ENCODE measurements at places on chromosomes 12 and 14.

- no peak for DNase-seq
- no peaks in the 10 kb centered on the region for H3K27me3 ChIP-seq
- no peak overlapping the region for H3K27ac ChIP-seq
These were observed 3.6 kb upstream of the GAPDH start for GRCh38 chr12:6530576-6531260.

DNA sequence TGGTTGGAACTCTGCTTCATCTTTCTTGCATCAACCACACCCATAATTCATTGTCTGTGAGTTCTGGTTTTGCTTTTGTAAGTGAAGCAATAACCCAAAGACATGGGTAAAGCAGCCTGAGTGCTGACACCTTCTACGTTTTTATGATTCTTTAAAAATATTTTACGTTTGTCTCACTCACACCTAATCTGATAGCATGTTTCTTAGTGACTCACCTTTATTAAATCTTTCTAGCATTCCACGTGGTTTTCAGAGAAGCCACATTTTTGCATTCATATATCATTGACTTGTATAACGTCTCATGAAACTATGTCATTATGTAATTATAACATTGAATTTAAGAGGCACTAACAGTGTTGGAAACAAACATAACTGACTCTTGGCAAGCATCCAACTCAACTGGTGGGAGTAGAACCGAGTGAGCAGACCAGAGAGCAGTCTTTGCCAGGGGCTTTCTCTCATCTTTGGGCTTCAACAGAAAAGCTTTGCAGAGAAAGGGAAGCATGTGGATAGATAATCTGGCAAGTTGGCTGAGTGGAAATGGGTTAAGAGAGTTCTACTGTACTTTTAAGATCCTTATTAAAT is 118.8 kb downstream of the TPH2 start:
- no peak overlapping the region for H3K4me3 ChIP-seq
- H3K4me1 ChIP-seq, result no peaks in the 10 kb centered on the region
- no peaks in the 10 kb centered on the region for H3K36me3 ChIP-seq
- H3K27ac ChIP-seq, result no peak overlapping the region
- DNase-seq, result no peak

GRCh38 chr12:105671720-105672119 is 341.2 kb downstream of the C12orf75 start:
- no peak overlapping the region for H3K4me3 ChIP-seq
- DNase-seq, result no peak
- no peaks in the 10 kb centered on the region for H3K27me3 ChIP-seq
- peaks cover 35% of the 10 kb centered on the region for H3K4me1 ChIP-seq
- no peak overlapping the region for H3K27ac ChIP-seq

GRCh38 chr12:24111086-24111485 is 161.6 kb upstream of the SOX5 start:
- no peaks in the 10 kb centered on the region for H3K4me1 ChIP-seq
- H3K27ac ChIP-seq, result no peak overlapping the region
- H3K4me3 ChIP-seq, result no peak overlapping the region

- peaks cover 42% of the 10 kb centered on the region for H3K4me1 ChIP-seq
- H3K36me3 ChIP-seq, result no peaks in the 10 kb centered on the region
- peaks cover 16% of the 10 kb centered on the region for H3K27me3 ChIP-seq
- no peak for DNase-seq
- no peak overlapping the region for H3K4me3 ChIP-seq
- peak overlapping the region; percentile 77 for H3K27ac ChIP-seq
These were observed 60.4 kb downstream of the PPP1R36 start for GRCh38 chr14:64610049-64610746.

GRCh38 chr14:55547650-55548315 is 32.2 kb upstream of the KTN1 start:
- H3K36me3 ChIP-seq, result no peaks in the 10 kb centered on the region
- DNase-seq, result no peak
- peaks cover 8% of the 10 kb centered on the region for H3K4me1 ChIP-seq
- no peak overlapping the region for H3K27ac ChIP-seq
- no peaks in the 10 kb centered on the region for H3K27me3 ChIP-seq

DNA sequence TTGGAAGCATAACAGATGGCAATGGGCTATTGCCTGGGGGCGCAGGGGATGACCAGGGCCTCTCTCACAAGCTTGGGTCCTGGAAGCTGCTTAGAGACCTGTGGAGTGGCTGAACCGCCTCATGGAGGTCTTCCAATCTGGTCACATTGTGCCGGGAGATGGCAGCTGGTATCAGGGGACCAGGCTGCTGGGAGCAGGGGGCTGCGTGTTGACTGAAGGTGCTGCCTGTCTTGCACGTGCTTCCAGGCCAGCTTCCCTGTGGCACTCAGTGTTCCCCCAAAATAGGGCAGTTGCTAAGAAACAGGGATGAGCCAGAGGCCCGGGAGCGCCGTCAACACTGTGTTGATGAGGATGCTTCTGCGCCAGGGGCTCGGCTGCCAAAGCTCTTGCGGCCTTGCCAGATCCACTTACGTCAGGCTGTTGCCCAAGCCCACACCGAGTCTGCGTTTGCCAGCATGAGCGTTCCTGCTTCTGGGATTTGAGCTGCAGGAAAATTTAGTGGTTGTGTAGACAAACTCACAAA is 39.8 kb downstream of the ELK3 start:
- H3K27me3 ChIP-seq, result no peaks in the 10 kb centered on the region
- peak overlapping the region; percentile 95 for H3K27ac ChIP-seq
- H3K4me3 ChIP-seq, result no peak overlapping the region
- H3K36me3 ChIP-seq, result no peaks in the 10 kb centered on the region
- peaks cover 63% of the 10 kb centered on the region for H3K4me1 ChIP-seq

DNA sequence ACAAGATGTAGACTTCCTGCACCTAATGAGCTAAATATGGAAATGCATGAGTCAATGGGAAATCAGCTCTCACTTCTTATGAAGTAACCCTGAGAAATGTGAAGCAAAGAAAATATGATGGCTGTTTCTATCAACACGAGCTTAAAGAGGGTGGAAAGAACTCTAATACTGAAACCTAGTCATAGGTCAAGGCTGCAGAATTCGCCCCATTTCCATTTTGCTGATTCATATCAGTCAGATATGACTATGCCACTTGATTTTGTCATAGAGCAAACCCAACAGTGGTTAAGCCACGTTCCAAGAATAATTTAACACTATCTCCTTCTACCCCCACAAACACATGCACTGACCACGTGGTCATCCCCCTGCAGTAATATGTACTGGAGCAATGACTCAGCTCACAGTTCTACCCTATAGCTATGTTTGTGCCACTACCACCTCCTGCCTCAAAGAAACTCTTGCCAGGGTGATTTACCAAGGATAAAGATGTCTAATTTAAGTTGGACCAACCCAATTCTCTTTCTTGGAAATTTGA is 157.5 kb downstream of the TMTC3 start:
- no peaks in the 10 kb centered on the region for H3K36me3 ChIP-seq
- no peaks in the 10 kb centered on the region for H3K27me3 ChIP-seq
- H3K4me3 ChIP-seq, result no peak overlapping the region

DNA sequence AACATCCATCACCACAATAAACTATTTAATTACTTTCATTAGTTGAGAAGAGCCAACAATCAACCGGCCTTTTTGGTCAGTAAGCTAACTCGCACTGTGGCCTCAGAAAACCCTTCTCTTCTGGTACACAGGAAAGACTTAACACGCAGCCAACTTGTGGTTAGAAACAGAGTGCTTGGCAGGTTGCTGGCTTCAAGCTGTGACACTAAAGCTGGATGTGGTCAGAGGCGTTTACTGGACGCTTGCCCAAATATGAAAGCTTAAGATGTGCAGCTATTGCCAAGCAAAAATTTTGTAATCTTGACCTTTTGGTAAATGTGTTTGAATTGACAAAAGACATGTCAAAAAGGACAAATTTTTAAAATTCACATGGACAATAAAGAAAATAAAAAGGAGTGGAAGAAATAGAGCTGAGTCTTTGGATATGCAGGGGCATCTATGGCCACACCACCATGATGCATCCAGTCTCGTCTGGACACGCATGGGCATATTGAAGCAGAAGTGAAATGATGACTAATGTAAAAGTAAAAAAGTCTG is 2.6 kb upstream of the KLRK1 start:
- peaks cover 10% of the 10 kb centered on the region for H3K4me1 ChIP-seq
- H3K36me3 ChIP-seq, result no peaks in the 10 kb centered on the region
- DNase-seq, result no peak
- peak overlapping the region; percentile 28 for H3K27ac ChIP-seq

DNA sequence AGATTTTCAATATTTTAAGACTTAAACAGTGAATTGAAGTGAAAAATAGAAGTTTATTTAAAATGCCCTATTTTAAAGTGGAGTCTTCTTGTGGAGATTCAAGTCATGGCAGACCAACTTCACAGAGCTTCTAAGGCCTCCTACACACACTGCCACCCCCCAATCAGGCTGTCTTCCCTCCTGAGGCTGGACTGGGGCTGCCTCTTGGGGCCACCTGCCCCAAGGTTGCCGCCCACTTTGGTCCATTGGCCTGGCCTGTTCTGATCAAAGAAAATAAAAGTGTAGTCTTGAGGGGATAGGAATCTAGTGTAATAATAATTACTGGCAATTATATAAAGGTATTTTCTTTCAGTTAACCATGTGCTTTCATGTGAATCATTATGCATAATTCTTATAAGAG is 1.3 kb downstream of the GOLT1B start:
- H3K4me3 ChIP-seq, result peak overlapping the region; percentile 82
- DNase-seq, result no peak
- peaks cover 8% of the 10 kb centered on the region for H3K4me1 ChIP-seq
- no peaks in the 10 kb centered on the region for H3K36me3 ChIP-seq

DNA sequence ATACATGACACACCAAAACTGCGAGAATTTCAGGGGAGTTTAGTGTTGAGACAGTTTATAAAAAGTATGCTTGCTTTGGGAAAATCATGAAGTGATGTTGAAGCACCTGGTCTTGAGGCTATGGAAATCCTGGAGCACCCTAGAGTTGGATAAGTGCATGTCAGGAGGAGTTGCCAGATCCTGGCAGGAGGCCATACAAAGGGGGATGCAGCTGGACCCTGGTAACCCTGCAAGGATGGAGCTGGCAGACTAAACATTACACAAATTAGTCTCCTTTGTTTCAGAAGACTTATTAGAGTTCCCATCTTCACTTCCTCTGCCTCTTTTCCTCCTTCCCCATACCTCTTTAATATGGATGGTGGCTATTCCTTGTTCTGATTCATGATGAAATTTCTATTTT is 907.0 kb downstream of the BCL11B start:
- no peak for DNase-seq
- no peak overlapping the region for H3K27ac ChIP-seq
- no peaks in the 10 kb centered on the region for H3K36me3 ChIP-seq
- no peaks in the 10 kb centered on the region for H3K27me3 ChIP-seq
- H3K4me1 ChIP-seq, result peaks cover 6% of the 10 kb centered on the region

DNA sequence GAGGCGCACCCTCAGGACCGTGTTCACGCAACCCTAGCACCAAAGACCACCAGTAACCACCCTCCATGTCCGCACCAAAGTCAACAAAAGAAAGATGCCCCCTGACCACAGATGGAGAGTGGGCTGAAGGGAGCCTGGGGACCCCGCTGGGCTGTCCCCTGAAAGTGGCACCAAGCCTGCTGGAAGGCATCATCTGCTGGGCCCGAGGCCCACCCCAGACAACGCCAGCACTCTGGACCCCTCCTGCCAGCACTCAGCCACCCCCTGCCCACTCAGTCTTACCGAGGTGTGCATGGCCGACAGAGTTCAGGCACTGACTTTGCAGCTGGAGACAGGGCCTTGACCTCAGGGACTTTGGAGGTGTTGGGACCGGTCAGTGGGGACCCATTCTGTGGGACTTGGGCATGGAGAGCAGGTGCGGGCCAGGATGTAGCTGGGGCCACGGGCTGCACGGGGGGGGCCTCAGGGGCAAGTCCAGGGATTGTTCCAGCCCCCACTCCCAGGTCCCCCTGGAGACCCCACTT is 34.4 kb upstream of the TMEM179 start:
- H3K27me3 ChIP-seq, result peaks cover 86% of the 10 kb centered on the region
- no peak for DNase-seq
- H3K27ac ChIP-seq, result no peak overlapping the region
- no peaks in the 10 kb centered on the region for H3K36me3 ChIP-seq
- H3K4me3 ChIP-seq, result no peak overlapping the region
- H3K4me1 ChIP-seq, result no peaks in the 10 kb centered on the region

DNA sequence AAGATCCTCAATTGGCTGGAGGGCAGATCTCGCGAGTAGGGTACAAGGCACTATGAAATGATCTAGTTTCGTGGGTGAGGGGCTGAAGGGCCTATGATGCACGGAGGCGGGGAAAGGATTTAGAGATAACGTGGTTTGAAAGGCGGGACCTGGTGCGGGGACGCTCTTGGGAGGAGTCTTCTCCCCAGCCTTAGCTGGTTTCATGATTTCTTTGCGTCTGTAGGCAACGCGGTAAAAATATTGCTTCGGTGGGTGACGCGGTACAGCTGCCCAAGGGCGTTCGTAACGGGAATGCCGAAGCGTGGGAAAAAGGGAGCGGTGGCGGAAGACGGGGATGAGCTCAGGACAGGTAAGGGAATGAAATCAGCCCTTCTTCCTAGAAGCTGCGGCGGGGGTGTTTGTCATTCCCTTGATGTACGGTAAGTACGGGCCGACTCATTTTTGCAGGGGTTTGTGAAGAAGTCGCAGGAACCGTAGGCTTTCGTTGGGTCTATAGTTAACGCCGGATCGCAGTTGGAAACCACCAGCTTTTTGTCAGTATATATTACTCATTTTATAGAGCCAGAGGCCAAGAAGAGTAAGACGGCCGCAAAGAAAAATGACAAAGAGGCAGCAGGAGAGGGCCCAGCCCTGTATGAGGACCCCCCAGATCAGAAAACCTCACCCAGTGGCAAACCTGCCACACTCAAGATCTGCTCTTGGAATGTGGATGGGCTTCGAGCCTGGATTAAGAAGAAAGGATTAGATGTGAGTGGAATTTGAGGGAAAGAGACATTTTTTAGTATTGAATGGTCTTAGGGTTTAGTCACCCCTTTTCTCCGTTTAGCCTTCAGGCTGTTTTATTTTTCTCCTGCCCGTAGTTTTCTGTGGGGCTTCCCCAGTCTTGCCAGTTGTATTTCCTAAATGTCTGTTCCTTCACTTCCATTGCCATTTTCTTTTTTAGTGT is 602 bp downstream of the APEX1 start:
- no peak for DNase-seq
- peak overlapping the region; percentile 94 for H3K4me3 ChIP-seq
- H3K27ac ChIP-seq, result peak overlapping the region; percentile 98
- H3K4me1 ChIP-seq, result peaks cover 32% of the 10 kb centered on the region

GRCh38 chr14:50726372-50727107 is 58.4 kb upstream of the SAV1 start:
- no peaks in the 10 kb centered on the region for H3K4me1 ChIP-seq
- H3K27me3 ChIP-seq, result no peaks in the 10 kb centered on the region
- H3K27ac ChIP-seq, result no peak overlapping the region
- H3K4me3 ChIP-seq, result no peak overlapping the region
- H3K36me3 ChIP-seq, result peaks cover 94% of the 10 kb centered on the region

GRCh38 chr12:69475237-69475975 is 5.2 kb downstream of the FRS2 start:
- H3K27me3 ChIP-seq, result no peaks in the 10 kb centered on the region
- peak overlapping the region; percentile 75 for H3K27ac ChIP-seq
- no peak for DNase-seq
- no peak overlapping the region for H3K4me3 ChIP-seq
- peaks cover 39% of the 10 kb centered on the region for H3K4me1 ChIP-seq

DNA sequence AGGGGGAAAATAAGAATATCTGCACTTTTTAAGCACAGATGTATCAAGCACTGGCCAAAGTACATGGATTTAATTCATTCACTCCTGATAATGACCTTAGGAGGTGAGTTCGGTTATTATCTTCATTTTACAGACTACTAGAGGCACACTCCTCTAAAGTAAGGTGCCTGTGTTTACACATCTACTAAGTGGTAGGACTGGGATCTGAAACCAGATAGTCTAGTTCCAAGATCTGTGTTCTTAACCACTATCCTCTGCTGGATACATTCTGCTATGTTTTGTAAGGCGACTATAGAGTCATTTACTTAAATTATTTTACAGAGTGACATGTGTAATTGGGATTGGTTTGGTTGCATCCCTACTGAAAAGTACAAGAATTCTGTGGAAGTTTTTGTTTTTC is 175.3 kb downstream of the ESR2 start:
- no peak overlapping the region for H3K4me3 ChIP-seq
- H3K27ac ChIP-seq, result peak overlapping the region; percentile 86
- peaks cover 10% of the 10 kb centered on the region for H3K4me1 ChIP-seq
- no peak for DNase-seq
